EH (cell line): ENCODE measurements at places on chromosomes 7 and 10.
A peak's percentile ranks its signal among the peaks of the same experiment; 100 is the strongest.

- peak; percentile 62 for DNase-seq
These were observed 23.1 kb downstream of the TYW1 start for GRCh38 chr7:67019562-67020390.

DNA sequence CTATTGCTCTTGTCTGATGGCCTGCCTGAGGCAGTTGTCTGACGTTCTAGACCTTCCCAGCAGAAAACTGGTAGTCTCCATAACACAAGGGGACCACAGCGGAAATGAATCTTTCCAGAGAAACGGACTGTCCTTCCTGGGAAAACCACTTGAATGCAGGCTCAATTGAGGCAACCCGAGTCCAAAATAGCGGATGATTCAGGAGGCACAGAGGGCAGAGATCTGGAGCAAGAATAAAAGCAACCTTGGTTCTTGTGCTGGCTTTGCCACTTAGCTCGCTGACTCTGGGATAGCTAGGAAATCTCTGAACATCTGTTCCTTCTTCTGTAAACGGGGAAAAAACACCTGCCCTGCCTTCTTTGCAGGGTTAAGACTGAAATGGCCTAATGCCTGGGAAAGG, 178.8 kb downstream of the NEURL1 start:
- DNase-seq, result no peak

DNA sequence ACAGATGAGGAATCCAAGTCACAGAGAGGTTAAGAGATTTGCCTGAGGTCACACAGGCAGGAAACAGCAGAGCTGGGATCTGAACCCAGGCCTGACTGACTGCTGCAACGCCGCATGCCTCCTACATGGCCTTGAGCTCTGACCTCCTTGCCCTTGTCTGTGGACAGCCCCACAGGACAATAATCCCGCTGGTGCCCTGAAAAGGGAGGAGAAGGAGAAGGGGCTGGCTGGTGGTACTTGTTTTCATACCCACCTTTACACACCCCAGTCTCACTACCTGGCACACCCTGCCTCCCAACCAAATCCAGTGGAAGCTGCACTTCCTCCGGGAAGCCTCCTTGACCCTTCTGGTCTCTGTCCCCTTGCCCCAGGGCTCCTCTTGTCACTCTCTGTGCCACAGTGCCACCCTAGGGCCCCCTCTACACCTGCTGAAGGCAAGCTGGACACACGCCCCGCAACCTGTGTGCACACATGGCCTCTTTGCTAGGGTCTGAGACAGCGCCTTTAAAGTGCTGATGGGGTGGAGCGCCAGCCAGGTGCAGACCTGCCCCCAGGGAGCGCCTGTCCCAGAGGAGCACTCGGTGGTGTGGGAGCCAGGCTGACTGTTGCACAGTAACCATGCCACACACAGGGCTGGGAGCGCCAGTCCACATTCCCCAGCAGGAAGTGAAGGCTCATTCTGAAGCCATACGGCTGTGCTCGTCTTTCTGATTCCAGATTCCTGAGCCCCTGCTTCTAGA, 38.6 kb downstream of the ZCCHC24 start:
- DNase-seq, result no peak

GRCh38 chr10:132557696-132558515, 20.3 kb downstream of the INPP5A start:
- no peak for DNase-seq

DNA sequence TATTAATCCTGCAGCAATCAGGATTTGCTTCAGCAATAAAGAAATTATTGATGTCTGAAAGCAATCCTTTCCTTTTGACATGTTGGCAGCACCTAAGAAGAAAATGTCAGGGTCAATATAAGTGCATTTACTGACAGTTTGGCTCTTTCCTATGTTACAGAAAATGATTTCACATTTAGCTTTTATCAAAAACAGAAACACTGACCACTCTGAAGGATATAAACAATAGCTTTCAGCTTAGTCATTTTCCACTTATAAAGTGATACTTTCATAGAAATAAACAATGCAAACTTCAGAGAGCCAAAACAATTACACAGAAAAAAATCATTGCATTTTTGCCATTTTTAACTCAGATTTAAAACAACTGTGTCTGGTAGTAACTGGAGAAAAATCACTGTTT, 325.6 kb upstream of the KAT6B start:
- DNase-seq, result peak; percentile 57

- DNase-seq, result peak; percentile 20
These were observed at the start of gene AGMO for GRCh38 chr7:15561835-15562234. TSS of gene AGMO (minus strand) at chr7:15562015.

- DNase-seq, result peak; percentile 86
These were observed 3.2 kb upstream of the ZNF248 start for GRCh38 chr10:37860494-37861190.

- DNase-seq, result no peak
These were observed 44.3 kb upstream of the ATOH7 start for GRCh38 chr10:68276224-68276623.

- no peak for DNase-seq
These were observed 380.4 kb upstream of the SORCS1 start for GRCh38 chr10:107544706-107545520.

DNA sequence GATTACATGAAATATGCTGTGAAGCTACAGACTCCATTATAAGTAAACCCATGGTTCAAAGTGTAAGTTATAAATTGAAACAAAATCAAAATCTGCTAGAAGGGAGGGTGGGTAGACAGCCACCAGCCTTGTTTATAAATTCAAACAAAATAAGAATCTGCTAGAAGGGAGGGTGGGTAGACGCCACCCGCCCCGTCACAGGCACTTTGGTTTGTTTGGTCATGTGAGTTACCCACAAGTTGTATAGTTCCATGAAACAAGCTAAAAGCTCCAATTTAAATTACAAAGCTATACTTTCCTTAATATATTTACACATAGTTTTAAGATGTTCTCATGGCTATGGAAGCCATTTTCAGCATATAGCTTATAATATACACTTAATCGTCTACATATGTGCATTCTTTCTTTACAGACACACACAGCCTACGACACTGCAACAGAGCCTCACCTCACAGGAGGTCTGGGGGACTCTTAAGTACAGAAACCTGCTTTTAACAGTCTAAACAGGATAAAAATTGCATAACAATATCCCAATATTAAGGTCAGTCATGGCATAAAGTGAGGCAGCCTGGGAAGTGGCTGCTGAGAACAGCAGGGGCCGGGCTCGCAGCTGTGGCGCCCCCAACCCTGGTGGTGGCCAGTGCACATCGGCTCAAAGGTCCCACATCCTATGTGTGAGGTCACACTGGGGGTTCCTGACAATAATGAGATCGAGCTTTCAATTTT, 28.1 kb upstream of the NCAPG2 start:
- DNase-seq, result no peak

DNA sequence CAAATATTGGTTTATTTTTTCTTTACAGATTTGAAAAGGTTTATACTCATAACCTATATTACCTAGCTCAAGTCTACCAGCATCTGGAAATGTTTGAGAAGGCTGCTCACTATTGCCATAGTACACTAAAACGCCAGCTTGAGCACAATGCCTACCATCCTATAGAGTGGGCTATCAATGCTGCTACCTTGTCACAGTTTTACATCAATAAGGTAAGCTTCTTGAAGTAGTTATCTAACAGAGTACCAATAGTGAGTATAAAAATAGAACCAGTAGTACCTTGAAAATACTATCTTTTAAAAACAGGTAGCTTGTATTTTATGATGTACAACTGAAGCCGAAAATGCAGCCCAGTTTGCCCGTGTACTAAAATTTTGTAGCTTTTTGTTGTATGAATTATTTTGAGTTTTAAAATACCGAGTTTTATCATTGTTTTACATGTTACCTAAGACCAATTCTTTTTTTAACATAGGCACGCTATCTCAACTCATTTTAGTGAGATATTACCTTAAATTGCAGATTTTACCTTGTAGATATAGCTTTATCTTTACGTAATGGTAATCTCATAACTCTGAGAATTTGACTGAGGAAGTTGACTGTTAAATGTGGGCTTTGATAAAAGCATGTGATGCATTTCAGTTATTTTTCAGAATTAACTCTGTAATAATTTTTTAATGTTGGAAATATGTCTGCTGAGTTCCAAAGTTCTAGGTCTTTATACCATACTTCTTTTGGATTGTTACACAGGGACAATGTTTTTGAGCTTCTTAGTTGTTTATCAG, 17.3 kb downstream of the KIFBP start:
- DNase-seq, result no peak

- peak; percentile 56 for DNase-seq
These were observed 18.6 kb upstream of the GSAP start for GRCh38 chr7:77434570-77435275.

DNA sequence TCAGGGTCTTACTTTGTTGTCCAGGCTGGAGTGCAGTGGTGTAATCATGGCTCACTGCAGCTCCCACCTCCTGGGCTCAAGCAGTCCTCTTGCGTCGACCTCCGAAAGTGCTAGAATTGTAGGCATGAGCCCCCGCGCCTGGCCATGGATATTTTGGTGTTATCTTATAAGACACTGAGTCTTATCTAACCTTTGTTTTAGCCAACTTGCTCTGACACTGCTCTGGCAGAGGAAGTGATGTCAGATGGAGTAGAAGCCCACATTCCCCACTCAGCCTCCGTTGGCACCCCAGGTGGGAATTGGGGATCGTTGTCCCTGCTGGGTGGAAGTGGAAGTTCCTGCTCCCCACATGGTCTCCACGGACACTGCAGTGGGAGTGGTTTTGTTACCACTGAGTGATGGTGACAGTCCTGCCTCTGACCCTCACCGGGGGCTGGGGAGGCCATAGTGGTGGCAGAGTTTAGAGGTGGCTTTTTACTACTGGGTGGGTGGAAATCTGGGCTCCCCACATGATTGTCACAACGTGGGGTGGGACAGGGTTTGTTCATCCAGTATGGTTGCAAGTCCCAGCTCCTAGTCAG, 98.9 kb downstream of the ANKRD61 start:
- DNase-seq, result no peak

DNA sequence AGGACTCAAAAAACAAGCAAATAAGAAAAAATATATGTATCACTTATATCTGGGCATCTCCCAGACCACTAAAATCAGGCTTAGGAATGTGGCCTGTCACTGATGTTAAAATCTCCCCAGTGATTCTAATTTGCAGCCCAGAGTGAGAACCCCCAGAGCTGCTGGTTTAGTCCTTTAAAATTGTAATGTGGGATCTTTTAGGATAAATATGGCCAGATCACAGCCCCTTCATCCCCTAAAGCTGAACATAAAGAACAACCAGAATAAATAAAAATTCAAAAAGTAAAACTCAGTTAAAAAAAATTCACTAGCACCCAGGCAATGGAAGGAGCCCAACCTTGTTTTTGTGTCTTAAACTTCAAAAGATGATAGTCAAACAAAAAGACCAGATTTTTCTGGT, 46.4 kb upstream of the MTURN start:
- no peak for DNase-seq

GRCh38 chr10:119826771-119827170, 45.9 kb downstream of the MCMBP start:
- DNase-seq, result peak; percentile 45

GRCh38 chr7:128935342-128935730, 2.4 kb upstream of the IRF5 start:
- no peak for DNase-seq

- no peak for DNase-seq
These were observed 10.7 kb upstream of the OGA start for GRCh38 chr10:101828766-101829551.
